HFFc6 (cell line): ENCODE measurements at places on chromosomes 2 and 18.
A peak's percentile ranks its signal among the peaks of the same experiment; 100 is the strongest.

DNA sequence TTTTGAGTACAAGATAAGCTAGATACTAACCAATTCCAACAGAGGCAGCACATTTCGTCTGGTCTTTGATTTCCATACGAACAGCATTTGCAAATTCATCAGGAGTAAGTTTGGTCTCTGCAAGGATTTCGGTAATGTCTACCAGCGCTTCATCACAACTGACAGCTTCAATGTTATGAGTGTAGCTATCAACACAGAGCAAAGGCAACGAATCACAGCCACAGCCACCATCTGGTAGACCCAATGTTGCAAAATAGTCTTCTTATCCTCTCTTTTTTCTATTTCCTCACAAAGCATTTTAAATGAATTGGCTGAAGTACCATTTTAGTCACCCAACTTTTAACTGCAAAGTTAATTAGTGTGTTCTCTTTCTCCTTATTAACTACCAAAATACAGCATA, 68.3 kb downstream of the REV1 start:
- DNase-seq = no peak
- peaks cover 39% of the 10 kb centered on the region for H3K36me3 ChIP-seq
- no peak overlapping the region for H3K4me3 ChIP-seq
- H3K27ac ChIP-seq = peak overlapping the region; percentile 72
- peaks cover 3% of the 10 kb centered on the region; the same call in 1 of the 2 replicates for H3K27me3 ChIP-seq

GRCh38 chr2:44974064-44974715, 32.7 kb downstream of the SIX3 start:
- H3K27me3 ChIP-seq = peaks cover 28% of the 10 kb centered on the region
- H3K4me3 ChIP-seq = no peak overlapping the region
- peak; percentile 41 for DNase-seq
- no peak overlapping the region for H3K27ac ChIP-seq
- peaks cover 23% of the 10 kb centered on the region for H3K4me1 ChIP-seq

DNA sequence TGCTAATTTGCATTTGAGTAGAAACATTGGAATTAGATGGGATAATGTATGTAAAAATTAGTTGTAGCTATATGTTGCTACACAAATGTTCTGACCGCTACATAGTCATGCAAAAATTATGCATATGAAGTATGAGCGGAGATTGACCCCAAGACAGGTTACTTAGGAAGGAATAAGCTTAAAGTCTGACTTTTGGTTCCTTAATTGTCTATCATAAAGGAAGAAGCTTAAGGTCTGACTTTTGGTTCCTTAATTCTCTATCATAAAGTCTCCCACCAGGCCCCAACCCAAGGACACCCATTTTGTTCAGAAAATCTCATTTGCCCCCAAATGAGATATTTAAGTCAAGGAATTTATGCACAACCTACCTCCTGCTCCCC, 106.5 kb downstream of the EVA1A start:
- peaks cover 13% of the 10 kb centered on the region for H3K27me3 ChIP-seq
- no peaks in the 10 kb centered on the region for H3K4me1 ChIP-seq
- DNase-seq = no peak
- H3K4me3 ChIP-seq = no peak overlapping the region
- peaks cover 5% of the 10 kb centered on the region; the same call in 1 of the 2 replicates for H3K36me3 ChIP-seq
- H3K27ac ChIP-seq = no peak overlapping the region

DNA sequence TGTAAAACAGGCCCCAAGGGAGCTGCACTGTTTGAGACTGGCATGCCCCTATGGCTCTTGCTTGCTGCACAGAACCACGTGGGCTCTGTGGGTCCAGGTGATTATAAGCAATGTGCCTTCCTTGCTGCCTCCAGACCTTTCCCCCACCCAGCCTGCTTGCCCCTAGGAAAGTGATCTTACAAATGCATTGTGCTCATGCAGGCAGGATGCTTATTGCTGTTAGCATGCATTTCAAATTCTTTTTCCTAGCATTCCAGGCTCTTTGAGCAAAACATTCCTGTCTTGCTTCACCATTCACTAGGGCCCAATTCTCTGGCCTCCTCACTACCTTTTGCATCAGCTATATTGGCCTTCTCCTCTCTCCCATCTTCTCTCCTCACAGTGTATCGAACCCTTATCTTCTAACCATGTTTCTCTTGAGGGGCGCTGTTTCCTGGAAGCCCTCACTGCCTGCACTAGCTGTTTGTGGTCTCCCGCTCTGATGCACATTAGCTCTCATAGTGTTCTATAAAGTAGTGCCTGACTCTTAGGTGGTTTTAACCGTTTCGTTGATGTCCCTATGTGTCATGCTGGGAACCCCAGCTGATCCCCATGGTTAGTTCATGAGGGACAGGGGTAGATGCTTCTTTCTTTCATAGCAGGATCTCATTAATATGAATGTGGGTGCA, 152.9 kb upstream of the EPAS1 start:
- no peak for DNase-seq
- H3K36me3 ChIP-seq = peaks cover 5% of the 10 kb centered on the region
- H3K27ac ChIP-seq = no peak overlapping the region
- peaks cover 31% of the 10 kb centered on the region for H3K4me1 ChIP-seq
- H3K4me3 ChIP-seq = no peak overlapping the region
- H3K27me3 ChIP-seq = no peaks in the 10 kb centered on the region; the same call in 1 of the 2 replicates

DNA sequence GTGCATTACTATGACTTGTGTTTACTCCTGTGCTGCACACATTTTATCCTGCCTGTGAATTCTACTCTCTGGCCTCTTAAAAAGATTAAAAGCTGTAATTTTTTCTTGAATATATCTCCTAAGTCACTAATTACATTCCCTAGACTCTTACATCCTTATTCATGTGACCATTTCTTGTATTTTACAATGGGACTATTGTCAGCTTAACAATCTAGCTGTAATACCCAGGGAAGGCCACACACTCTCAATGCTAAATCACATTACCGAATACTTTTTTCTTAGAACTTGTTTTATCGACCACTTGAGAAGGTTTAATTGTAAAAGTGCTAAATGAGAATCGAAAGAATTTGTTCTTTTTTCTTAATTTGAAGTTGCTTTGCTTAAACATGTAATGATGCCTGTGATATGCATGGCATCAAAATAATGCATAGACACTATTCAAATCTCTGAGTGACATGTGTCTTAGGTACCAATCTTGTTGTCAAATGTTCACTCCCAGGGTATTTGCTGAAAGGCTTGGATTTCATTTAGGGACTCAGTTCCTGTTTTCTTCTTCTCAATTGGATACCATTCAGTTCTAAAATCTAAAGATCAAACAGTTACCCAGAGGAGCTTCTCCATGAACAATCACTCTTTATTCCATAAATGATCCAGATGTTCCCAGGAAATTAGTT, 498.5 kb downstream of the DPP10 start:
- H3K4me1 ChIP-seq = no peaks in the 10 kb centered on the region
- H3K36me3 ChIP-seq = no peaks in the 10 kb centered on the region
- no peaks in the 10 kb centered on the region for H3K27me3 ChIP-seq
- no peak overlapping the region for H3K4me3 ChIP-seq
- H3K27ac ChIP-seq = no peak overlapping the region

DNA sequence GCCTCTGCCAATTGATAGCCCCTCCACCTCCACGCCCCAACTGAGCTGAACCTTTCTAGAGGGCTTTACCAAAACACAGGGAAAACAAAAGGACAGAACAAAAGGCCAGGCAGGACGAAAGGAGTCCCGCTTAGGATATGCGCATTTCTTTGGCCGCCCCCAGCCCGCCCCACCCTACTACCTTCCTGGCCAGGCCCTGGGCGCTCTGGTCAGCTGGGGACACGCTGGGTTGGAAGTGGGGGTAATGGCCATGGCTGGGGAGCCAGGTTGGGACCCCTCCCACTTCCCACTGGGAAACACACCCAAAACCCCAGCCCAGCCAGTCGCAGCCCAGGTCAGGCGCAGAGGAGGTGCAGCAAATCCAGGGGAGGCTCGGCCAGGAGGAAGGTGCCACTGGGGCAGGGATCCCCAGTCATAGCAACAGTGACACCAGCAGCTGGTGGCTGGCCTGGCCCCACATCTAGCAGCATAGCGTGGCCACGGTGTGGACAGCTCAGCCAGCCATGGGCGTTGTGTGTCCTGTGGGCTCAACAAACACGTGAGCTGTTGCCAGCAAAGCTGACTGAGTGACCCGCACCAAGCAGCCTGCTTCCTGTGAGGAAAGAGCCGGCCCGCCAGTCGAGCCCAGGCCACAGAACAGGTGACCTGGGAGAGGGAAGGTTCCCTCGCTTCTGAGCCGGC, 24.6 kb upstream of the B3GNT7 start:
- peaks cover 3% of the 10 kb centered on the region for H3K4me1 ChIP-seq
- peaks cover 5% of the 10 kb centered on the region for H3K27me3 ChIP-seq
- no peak for DNase-seq
- 0 out of 2 replicates have a peak, but pooled peaks cover 4% of the 10 kb centered on the region for H3K36me3 ChIP-seq
- H3K4me3 ChIP-seq = no peak overlapping the region
- no peak overlapping the region for H3K27ac ChIP-seq

- 0 out of 2 replicates have a peak, but pooled peaks cover 7% of the 10 kb centered on the region for H3K4me1 ChIP-seq
- H3K27me3 ChIP-seq = peaks cover 14% of the 10 kb centered on the region
- no peaks in the 10 kb centered on the region for H3K36me3 ChIP-seq
Observed at GRCh38 chr18:25819746-25820363, 270.6 kb downstream of the SS18 start.

GRCh38 chr2:241822264-241822623, 13.3 kb downstream of the NEU4 start:
- peaks cover 23% of the 10 kb centered on the region for H3K36me3 ChIP-seq
- H3K27ac ChIP-seq = no peak overlapping the region
- no peak overlapping the region for H3K4me3 ChIP-seq
- peaks cover 20% of the 10 kb centered on the region for H3K27me3 ChIP-seq
- no peaks in the 10 kb centered on the region for H3K4me1 ChIP-seq
- DNase-seq = no peak

GRCh38 chr18:71784777-71785176, 759.4 kb downstream of the CBLN2 start:
- no peaks in the 10 kb centered on the region for H3K36me3 ChIP-seq
- no peak overlapping the region for H3K27ac ChIP-seq
- no peak for DNase-seq
- H3K4me3 ChIP-seq = no peak overlapping the region
- H3K27me3 ChIP-seq = no peaks in the 10 kb centered on the region
